Activated naive CD4-positive, alpha-beta T cell treated with anti-CD3 and anti-CD28 coated beads, Interleukin-2, amount 10 ng/mL, durations not matched to agents 7 days and 5 days (primary cell): ENCODE measurements at places on chromosomes 2 and 18.

- H3K36me3 ChIP-seq: no peaks in the 10 kb centered on the region
- H3K4me3 ChIP-seq: no peak overlapping the region
- H3K27ac ChIP-seq: no peak overlapping the region
- H3K4me1 ChIP-seq: peaks cover 8% of the 10 kb centered on the region
These were observed 308.0 kb upstream of the STON1 start for GRCh38 chr2:48221846-48222516.

DNA sequence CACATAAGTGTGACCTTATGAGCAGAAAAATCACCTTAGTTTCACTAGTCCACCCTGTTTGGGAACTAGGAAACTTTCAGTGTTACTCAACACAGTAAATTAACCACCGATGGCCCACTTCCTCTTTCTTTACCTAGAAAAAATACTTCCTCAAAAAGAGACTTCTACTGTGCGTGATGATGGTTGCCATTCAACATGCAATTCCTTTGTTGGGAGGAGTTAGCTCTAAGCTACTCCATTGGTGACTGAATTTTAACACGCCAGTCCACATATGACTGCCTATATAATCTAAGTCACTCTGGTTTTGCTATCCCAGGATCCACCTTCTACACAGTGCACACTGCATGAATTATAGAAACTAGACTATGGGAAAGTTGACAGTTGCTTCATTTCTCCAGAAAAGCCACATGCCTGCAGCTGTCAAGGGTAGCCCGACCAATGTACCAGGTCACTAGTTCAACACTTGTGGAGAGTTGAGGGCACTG, 47.8 kb upstream of the REG3G start:
- H3K27me3 ChIP-seq: no peaks in the 10 kb centered on the region
- DNase-seq: no peak
- H3K4me3 ChIP-seq: no peak overlapping the region
- no peak overlapping the region for H3K27ac ChIP-seq

DNA sequence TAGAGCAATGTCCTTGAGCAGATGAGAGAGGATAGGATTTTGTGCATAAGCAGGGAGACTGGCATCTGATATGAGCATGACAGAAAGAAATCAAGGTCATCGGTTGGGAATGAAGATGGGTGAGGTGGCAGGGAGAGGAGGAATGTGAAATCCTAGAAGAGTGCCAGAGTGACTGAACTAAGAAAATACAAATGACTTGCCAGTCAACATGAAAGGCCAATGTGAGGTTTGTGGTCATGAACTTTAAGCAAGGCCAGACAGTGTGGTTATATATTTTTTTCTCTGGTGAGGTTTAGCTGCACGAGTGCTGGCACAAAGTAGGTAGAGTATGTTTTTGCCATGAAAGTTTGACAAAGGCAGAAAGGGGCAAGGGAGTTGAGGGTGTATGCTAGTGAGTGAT, 21.2 kb downstream of the QPCT start:
- H3K4me3 ChIP-seq: no peak overlapping the region
- no peaks in the 10 kb centered on the region for H3K4me1 ChIP-seq
- no peak overlapping the region for H3K27ac ChIP-seq
- DNase-seq: no peak
- H3K27me3 ChIP-seq: peaks cover 55% of the 10 kb centered on the region
- H3K36me3 ChIP-seq: no peaks in the 10 kb centered on the region

GRCh38 chr2:41717839-41718238, 330.0 kb upstream of the PKDCC start:
- peaks cover 12% of the 10 kb centered on the region for H3K4me1 ChIP-seq
- no peaks in the 10 kb centered on the region for H3K36me3 ChIP-seq
- H3K27me3 ChIP-seq: no peaks in the 10 kb centered on the region
- no peak overlapping the region for H3K4me3 ChIP-seq
- H3K27ac ChIP-seq: no peak overlapping the region
- DNase-seq: no peak

DNA sequence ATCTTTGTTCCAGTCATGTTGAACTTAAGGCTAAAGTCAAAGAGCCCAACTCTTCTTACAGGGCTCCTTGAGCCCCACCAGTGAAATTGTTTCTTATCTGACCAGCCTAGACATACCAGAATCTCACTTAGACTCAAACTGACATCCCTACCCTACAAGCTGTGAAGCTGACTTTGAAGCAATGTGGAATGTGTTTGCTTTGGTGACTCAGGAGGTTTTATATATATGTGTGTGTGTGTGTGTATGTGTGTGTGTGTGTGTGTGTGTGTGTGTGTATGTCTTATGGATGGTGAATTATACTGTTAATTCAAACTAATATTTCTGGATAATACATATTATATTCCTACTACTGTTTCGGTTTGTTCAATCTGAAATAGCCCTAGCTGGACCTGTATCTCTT, 67.3 kb downstream of the CAMKMT start:
- no peaks in the 10 kb centered on the region for H3K27me3 ChIP-seq
- DNase-seq: no peak
- H3K36me3 ChIP-seq: no peaks in the 10 kb centered on the region
- no peak overlapping the region for H3K27ac ChIP-seq
- H3K4me1 ChIP-seq: no peaks in the 10 kb centered on the region

DNA sequence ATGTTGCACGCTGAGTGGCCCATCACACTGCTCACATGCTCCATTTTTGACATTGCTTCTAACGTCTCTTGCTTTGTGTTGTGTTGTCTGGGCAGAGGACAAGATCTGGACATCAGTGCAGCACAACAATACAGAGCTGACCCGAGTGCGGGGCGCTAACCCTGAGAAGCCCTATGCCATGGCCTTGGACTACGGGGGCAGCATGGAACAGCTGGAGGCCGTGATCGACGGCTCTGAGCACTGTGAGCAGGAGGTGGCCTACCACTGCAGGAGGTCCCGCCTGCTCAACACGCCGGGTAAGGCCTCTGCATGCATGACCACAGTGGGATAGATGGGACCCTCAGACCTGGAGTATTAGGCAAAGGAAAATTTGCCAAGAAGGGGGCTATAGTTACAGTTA, 622.6 kb downstream of the CNTNAP5 start:
- H3K4me1 ChIP-seq: no peaks in the 10 kb centered on the region
- no peak overlapping the region for H3K4me3 ChIP-seq
- no peaks in the 10 kb centered on the region for H3K27me3 ChIP-seq
- DNase-seq: no peak
- no peak overlapping the region for H3K27ac ChIP-seq

DNA sequence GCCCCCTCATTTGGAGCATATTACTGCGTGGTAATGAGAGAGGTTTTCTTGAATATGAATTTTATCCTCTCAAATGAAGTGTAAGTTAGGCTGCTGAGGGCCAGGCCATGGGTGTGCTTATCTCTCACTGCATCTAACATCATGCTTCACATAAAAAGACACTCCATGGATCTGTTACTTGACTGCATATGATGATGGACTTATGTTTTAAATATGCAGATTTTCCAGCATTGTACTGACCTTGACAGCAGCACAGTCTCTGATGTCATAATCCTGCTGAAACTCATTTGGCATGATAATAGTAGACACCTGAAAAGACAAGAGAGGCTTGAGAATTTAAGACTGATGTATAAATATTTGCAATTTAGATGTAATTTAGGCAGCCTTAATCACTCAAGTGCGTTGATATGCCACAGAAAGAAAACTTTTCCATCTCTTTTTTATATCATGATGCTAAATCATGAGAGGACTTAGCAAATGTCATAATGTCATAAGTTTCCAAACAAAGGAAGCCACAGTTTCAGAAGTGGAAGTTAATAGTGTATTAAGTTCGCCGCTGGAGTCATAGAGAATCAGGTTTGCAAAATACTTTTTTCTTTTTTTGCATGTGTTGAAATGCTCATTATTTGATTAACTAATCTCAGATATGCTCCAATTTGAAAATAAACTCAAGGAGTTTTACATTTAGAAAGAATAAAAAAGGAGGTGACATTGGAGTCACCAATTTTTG, 62.7 kb upstream of the CD302 start:
- peaks cover 39% of the 10 kb centered on the region for H3K36me3 ChIP-seq
- no peak for DNase-seq
- H3K4me3 ChIP-seq: no peak overlapping the region
- no peaks in the 10 kb centered on the region for H3K27me3 ChIP-seq
- no peaks in the 10 kb centered on the region for H3K4me1 ChIP-seq

DNA sequence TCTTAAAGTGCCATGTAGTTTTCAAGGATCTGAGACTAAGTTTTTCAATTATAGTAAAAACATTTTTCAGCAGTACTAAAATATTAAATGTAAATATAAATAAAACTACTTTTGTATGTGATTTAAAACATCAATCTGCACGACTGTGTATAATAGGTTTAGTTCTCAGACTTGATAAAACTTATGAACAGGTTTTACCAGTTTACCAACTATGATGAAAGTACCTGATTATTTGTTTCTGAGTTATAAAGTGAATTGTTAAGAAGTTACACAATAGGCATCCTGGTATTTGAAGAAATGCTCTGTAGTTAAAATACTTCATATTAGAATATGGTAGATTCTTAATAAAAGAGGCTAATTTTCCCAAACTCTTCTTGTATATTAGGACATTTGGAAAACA, 14.8 kb downstream of the RELCH start:
- peaks cover 7% of the 10 kb centered on the region for H3K4me1 ChIP-seq
- no peak overlapping the region for H3K4me3 ChIP-seq
- H3K27me3 ChIP-seq: no peaks in the 10 kb centered on the region
- H3K27ac ChIP-seq: no peak overlapping the region
- no peak for DNase-seq
- peaks cover 2% of the 10 kb centered on the region for H3K36me3 ChIP-seq

- peak overlapping the region; percentile 1 for H3K4me3 ChIP-seq
- peaks cover 69% of the 10 kb centered on the region for H3K36me3 ChIP-seq
These were observed 27.6 kb downstream of the ST3GAL5 start for GRCh38 chr2:85861180-85861579.

- H3K27ac ChIP-seq: no peak overlapping the region
- peaks cover 21% of the 10 kb centered on the region for H3K27me3 ChIP-seq
- peaks cover 16% of the 10 kb centered on the region for H3K4me1 ChIP-seq
- H3K4me3 ChIP-seq: no peak overlapping the region
- no peaks in the 10 kb centered on the region for H3K36me3 ChIP-seq
These were observed 112.1 kb upstream of the ATP8B1 start for GRCh38 chr18:57915248-57915647.

DNA sequence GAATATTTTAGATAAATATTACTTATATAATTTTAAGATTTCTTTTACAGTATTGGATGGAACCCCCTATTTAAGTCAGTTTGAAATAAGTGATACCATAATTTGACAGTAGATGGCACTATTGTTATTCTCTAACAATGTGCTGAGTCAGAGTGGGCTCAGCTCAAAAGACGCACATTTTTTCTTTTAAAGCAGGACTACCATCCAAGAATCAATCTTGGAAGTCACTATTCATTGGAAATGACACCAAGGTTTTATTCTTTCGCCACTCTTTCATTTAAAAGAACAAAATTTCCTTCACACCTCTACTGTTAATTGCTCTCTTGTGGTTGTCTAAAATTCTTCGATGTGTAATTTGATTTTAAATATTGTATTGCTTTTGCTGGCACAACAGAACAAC, 32.6 kb upstream of the SPAG16 start:
- H3K27me3 ChIP-seq: peaks cover 6% of the 10 kb centered on the region
- H3K27ac ChIP-seq: no peak overlapping the region
- no peak for DNase-seq

DNA sequence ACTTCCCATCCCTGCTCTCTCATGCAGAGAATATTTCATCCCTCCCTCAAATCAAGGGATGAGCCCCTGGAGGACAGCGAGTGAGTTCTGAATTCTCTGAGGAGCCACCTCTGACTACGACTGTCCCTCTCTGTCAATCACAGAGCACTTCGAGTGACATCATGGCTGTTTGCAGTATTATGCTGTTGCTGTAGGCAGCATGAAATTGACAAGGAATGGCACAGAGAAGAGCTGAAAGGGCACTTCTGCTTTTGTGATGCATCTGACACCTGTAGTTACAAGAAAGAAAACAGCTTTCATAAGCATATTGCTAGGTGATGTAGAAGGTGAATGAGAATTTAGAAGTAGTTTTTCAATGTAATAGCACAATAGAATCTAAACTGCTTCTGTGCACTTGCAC, 166.9 kb downstream of the ARHGAP15 start:
- H3K36me3 ChIP-seq: peaks cover 44% of the 10 kb centered on the region
- H3K4me3 ChIP-seq: no peak overlapping the region
- no peaks in the 10 kb centered on the region for H3K4me1 ChIP-seq
- no peak overlapping the region for H3K27ac ChIP-seq

- peaks cover 31% of the 10 kb centered on the region for H3K36me3 ChIP-seq
- H3K4me1 ChIP-seq: peaks cover 8% of the 10 kb centered on the region
- H3K27me3 ChIP-seq: no peaks in the 10 kb centered on the region
- DNase-seq: no peak
- no peak overlapping the region for H3K4me3 ChIP-seq
These were observed 46.6 kb downstream of the THUMPD2 start for GRCh38 chr2:39732482-39732881.

DNA sequence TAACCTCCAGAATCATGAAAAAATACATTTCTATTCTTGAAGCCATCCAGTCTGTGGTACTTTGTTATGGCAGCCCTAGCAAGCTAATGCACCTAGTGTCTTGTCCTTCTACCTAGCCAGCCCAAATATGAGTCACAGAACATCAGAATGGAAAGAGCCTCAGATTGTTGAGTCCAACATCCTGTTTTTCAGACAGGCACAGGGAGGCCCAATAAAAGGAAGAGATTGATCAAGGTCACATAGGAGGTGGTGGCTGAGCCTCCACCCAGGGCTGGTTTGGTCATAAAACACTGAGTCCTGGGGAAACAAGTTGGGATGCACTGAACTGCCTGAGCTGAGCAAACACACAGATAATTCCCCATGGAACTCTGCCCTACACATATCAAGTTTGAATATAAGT, 195.5 kb downstream of the TTC32 start:
- H3K36me3 ChIP-seq: no peaks in the 10 kb centered on the region
- H3K4me3 ChIP-seq: no peak overlapping the region
- DNase-seq: no peak
- H3K27me3 ChIP-seq: peaks cover 3% of the 10 kb centered on the region
- H3K4me1 ChIP-seq: no peaks in the 10 kb centered on the region

- H3K27ac ChIP-seq: no peak overlapping the region
- no peaks in the 10 kb centered on the region for H3K27me3 ChIP-seq
- no peak overlapping the region for H3K4me3 ChIP-seq
- H3K36me3 ChIP-seq: no peaks in the 10 kb centered on the region
- no peaks in the 10 kb centered on the region for H3K4me1 ChIP-seq
- no peak for DNase-seq
These were observed 516.3 kb upstream of the FSIP2 start for GRCh38 chr2:185222311-185222710.

DNA sequence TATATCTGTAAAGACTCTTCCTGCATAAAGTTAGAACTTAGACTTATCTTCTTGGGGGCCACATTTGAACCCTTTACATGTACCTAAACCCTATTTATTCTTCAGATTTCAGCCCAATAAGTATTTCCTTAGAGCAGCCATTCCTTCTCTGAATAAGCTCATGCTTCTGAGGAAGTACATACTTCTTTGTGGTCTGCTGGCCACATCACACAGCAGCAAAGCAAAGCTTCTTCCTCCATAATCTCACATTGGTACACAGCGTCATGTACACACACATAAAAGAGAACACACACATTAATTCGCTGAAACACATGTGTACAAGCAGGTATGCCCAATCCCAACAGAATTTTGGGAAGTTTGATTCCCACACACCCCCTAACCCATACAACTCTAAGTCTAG, 331.0 kb downstream of the CDH2 start:
- no peaks in the 10 kb centered on the region for H3K27me3 ChIP-seq
- H3K4me3 ChIP-seq: no peak overlapping the region
- no peak overlapping the region for H3K27ac ChIP-seq
- no peaks in the 10 kb centered on the region for H3K36me3 ChIP-seq
- no peaks in the 10 kb centered on the region for H3K4me1 ChIP-seq
- DNase-seq: no peak

GRCh38 chr2:133717497-133717896, 149.2 kb upstream of the NCKAP5 start:
- H3K36me3 ChIP-seq: no peaks in the 10 kb centered on the region
- no peak for DNase-seq
- H3K27me3 ChIP-seq: no peaks in the 10 kb centered on the region
- H3K4me1 ChIP-seq: no peaks in the 10 kb centered on the region
- H3K27ac ChIP-seq: no peak overlapping the region
